Midbrain (tissue), 1 donor: ENCODE measurements at places on chromosomes 1 and 21.

- DNase-seq: no peak
Measured at GRCh38 chr1:38337711-38338110, 291.1 kb upstream of the POU3F1 start.

- DNase-seq: no peak
Measured at GRCh38 chr1:212010004-212010403, 25.4 kb downstream of the INTS7 start.

- DNase-seq: no peak
Measured at GRCh38 chr1:30698401-30698981, 24.9 kb downstream of the MATN1 start.

DNA sequence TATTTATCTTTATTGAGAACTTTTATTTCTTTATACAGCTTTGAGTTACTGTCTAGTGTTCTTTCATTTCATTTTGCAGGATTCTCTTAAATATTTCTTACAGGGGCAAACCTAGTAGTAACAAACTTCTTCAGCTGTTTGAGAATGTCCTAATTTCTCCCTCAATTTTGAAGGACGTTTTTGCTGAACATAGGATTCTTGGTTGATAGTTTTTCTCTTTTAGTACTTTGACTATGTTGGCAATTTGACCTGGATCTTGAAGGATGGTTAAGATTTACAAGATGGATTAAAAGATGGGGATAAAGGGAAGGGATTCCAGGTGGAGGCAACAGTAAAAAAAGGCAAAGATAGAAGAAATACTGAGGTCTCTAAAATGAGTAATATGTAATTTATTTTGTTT lies 38.9 kb downstream of the XPR1 start:
- no peak for DNase-seq

- no peak for DNase-seq
Measured at GRCh38 chr1:43986712-43987111, 4.7 kb upstream of the CCDC24 start.

DNA sequence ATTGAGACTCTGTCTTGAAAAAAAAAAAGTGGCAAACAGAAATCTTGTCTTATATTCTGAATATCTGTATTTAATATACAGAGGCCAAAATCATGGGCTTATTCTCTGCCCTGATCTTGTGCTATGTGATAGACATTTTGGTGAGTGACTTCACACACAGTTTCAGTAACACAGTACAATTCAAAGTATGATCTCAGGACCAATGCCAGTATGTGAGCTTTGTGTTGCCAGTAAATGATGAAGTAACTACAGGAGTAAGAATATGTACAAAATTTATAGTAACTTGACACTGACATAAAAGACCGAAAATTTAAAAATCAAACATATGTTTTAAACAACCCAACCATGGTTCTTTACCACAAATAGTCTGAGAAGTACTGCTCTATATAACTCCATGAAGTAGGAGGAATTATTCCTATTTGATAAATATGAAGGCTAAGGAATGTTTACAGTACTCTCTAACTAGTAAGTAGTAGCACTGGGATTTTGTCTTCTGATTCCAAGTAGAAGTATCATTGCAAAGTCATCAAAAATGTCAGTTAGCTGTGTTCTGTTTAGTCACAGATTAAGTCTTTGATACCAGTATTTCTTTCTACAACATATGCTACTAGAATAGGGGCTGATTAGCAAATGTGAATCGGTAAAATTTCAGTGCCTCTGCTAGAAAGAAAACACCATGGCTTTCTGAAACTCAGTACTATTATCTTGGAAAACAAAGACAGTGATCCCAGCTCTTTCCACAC lies 25.3 kb downstream of the DPH5 start:
- DNase-seq: no peak

DNA sequence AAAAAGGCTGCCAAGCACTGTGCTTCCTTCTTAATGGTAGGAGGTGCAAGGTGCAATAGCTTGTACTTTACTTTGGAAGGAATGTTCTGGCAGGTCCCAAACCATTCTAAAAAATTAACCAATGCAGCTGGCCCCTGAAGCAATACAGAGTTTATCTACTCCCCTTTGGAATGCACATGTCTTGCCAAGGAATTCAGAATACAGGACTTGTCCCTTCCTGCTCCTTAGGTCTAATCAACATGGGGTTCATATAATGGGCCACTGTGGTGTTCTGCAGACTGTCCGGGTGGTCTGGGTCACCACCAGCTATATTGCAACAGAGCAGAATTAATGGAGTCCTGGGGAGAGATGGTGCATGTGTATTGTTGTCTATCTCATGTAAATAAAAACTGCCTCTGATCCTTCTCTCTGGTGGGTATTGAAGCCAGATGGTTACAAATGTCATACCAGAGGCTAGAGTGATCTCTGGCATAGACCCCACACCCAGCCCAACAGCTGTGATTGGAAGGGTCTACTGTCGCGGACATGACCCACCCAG lies 112.8 kb downstream of the RIPK4 start:
- DNase-seq: no peak

GRCh38 chr1:206706806-206707366 lies 22.2 kb downstream of the MAPKAPK2 start:
- no peak for DNase-seq

DNA sequence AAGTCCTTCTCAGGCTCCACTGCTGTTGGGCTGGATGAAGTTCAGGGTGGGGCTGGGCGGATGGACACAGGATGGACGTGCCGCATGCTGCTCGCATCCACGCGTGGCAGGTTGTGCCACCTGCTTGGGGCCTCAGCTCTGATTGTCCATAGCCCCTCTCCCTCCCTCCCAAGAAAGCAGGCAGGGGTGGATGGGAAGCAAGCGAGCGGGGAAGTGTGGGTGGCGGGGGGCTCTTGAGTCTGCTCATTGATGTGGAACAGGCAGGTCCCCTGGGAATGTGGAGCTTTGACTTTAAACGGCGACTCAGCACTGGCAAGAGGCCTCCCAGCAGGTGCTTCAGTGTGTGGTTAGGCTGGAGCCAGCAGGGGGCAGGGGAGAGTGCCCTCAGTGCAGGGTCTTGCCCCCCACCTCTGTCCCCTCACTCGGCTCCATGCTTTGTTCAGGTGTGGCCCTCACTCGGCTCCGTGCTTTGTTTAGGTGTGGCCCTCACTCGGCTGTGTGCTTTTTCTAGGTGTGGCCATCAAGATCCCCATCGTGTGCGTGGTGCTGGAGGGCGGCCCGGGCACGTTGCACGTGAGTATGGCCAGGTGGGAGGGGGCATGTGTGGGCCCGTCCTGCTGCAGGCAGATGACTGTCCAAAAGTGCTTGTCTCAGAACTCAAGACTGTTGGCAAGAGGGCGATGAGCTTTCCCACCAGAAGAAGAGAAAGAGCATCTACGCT lies 23.9 kb downstream of the TRPM2 start:
- DNase-seq: no peak

GRCh38 chr1:30515755-30516484 lies 207.5 kb downstream of the MATN1 start:
- DNase-seq: no peak

GRCh38 chr1:206786212-206786886 lies 14.1 kb upstream of the IL10 start:
- DNase-seq: no peak
